BE2C (cell line): ENCODE measurements at places on chromosomes 12 and 14.
A peak's percentile ranks its signal among the peaks of the same experiment; 100 is the strongest.

DNA sequence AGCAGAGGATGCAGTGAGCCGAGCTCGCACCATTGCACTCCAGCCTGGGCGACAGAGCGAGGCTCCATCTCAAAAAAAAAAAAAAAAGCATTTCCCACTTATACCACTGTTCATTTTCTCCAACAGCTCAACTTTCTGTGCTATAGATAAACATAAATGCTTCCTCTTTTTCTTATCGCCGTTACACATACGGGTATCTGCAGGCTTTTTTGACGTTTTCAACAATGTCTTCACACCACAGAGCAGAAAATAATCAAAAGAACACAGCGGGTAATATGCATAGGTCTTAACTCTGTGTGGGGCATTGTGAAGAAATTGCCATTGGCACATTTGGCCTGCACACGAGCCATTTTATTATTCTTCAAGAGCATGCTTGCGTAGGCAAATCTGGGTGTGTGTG, 86.4 kb downstream of the CAPZA3 start:
- DNase-seq: no peak

GRCh38 chr14:91140672-91141071, 26.8 kb downstream of the DGLUCY start:
- DNase-seq: peak; percentile 30

DNA sequence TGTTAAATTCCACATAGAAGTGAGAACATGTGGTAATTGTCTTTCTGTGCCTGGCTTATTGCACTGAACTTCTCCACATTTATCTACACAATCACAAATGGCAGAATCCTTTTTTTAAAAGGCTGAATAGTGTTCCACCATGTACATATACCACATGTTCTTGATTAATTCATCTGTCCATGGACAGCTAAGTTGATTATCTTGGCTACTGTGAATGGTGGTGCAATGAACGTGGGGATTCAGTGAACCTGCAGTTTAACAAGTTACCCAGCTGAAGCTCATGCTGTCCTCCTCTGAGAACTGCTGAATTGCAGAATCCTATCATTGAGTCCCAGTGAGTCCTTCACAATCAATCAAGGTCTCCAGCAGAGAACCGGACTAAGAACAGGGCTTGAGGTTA, 74.9 kb downstream of the TBK1 start:
- peak; percentile 35 for DNase-seq

- no peak for DNase-seq
Measured at GRCh38 chr14:99037777-99038430, 234.1 kb downstream of the BCL11B start.
